ENCODE measurements at places on chromosomes 4 and X.

DNA sequence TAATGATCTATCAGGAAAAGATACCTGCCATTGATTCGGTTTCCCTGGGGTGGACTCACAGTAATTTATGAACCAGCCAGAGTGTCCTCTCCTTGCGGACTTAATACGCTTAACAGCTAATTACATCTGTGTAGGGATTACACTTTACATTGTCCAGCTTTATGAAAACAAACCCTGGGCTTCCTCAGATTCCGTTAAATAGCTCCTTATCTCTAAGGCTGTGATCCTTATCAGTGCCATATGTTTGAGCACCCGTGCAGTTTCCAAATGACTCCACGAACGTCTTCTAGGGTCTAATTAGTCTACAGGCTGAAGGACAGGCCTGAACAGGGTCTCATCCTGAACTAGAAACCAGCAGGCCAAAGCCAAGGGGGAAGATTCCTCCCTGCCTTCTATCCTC is 56.9 kb downstream of the KDR start:
- DNase-seq, result no peak

DNA sequence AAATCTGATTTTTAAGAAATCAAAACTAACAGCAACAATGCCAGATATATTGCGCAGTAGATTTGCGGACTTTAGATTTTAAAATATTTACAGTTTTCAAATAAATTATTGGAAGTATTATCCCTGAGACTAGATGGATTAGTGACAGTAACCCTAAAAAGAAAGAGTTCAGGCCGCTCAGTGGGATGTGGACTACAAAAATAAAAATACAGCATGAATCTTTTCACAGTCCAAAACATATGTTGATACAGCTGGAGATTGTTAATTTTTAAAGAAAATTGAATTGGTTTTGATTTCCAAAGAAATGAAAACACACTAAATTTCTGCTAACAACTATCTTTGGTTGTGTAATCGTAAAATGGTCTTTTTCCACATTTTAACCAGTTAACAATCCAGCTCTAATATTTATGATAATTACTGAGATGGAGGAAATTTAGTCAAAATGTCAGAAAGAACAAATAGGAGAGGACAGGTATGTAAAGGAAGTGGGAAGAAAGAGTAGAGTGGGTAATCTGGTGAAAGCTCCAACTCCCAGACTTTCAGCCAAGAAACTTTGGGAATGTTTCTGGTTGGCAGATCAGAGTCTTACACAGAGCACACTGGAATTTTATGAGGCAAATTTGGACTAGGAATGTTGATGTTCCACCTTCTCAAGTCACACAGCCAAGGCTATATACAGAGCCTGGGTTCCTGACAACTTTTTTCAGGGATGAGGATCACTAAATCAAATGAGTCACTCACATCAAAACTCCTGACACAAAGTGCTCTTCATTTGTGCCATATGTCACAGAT is 15.1 kb downstream of the C4orf36 start:
- no peak for DNase-seq

GRCh38 chr4:150090836-150091235 is 12.6 kb downstream of the DCLK2 start:
- DNase-seq, result no peak

GRCh38 chr4:139922406-139923024 is 231.5 kb downstream of the MAML3 start:
- DNase-seq, result no peak

- no peak for DNase-seq
Measured at GRCh38 chrX:12709047-12709446, 82.2 kb upstream of the PRPS2 start.

DNA sequence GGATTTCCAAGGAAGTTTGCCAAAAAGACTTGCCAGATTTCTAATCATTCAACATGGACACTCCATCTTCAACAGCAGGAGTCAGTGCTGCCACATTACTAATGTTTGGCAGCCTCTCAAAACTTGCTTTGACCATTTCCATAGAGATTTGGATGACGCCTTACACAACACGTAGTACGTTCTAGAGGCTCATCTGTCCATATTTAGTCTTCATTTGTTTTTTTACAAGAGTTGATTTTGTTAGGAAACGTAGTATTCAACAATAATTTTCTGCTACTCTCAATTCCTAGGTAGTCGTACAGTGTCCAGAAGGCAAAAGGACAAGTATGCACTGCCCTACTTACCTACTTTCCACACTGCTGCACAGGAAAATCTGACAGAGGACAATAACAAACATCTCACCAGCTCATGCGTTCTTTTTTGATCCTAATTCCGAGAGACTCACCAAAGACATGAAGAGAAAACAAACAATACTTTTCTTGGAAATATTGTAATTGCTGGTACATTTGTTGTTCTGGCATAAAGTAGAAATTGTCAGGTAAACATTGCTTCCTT is 117.3 kb downstream of the SNCA start:
- DNase-seq, result no peak

DNA sequence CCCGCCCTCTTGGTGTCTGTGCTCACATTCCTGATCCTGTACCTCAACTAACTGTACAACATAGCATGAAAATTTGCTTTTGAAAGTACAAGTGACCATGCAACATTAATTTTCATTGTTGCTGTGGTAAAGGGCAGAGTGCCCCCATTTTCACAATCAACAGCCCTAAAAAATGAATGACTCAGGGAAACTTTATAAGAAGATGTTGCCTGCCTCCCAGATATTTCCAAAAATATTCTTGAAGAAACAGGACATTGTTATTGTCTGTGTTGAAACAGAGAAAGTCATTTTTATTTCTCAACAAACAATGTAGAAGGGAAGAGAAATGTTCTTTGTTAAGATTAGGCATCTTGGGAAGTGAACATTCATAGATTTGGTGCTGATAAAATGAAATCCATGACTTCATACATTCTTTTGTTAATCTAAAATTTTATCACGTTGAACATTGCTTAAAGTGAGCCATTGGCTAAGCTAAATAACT is 113.9 kb upstream of the ANXA3 start:
- no peak for DNase-seq

GRCh38 chr4:58809948-58810347 is 1699.8 kb upstream of the IGFBP7 start:
- DNase-seq, result no peak

GRCh38 chrX:103730796-103731493 is 20.2 kb downstream of the TMEM31 start:
- no peak for DNase-seq

DNA sequence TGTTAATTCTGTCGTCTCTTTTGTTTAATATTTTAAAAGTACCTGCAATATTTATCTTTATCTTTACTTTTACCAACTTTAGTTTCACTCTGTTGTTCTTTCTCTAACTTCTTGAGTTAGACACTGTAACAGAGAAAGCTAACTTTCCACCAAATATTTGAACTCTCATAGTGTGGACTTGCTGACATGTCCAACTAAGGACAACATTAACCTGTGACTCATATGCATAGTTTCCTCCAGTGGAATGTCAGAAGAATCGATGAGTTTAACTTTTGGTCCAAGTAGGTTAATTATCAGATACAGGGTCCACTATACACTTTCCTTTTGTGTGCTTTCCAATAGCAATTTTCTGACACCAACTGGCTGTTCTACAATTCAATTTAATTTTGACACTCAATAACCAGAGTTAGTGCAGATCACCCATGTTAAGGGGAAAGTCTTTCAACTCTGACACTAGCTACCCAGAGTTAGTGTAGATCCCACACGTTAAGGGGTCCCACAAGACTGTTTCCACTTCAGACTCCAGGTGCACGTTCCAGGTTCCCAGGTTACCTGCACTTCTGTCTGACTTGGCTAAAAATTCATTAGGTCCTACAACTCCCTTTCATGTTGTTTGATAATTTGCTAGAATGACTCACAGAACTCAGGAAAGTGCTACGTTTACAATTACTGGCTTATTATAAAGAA is 559.0 kb upstream of the AMOT start:
- DNase-seq, result no peak

GRCh38 chrX:154515090-154515965 is 704 bp downstream of the FAM3A start:
- DNase-seq, result no peak

GRCh38 chrX:124476562-124476961 is 130.2 kb downstream of the SH2D1A start:
- no peak for DNase-seq

DNA sequence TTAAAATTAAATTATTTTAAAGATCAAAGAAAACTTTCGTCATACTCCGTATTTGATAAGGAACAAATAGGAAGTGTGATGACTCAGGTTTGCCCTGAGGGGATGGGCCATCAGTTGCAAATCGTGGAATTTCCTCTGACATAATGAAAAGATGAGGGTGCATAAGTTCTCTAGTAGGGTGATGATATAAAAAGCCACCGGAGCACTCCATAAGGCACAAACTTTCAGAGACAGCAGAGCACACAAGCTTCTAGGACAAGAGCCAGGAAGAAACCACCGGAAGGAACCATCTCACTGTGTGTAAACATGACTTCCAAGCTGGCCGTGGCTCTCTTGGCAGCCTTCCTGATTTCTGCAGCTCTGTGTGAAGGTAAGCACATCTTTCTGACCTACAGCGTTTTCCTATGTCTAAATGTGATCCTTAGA is at the start of gene CXCL8:
Gene CXCL8, plus strand, starts transcription at position 217 of the 426 bp plus-strand sequence. Its CDS starts 90 bp downstream, at position 307.
- DNase-seq, result no peak

DNA sequence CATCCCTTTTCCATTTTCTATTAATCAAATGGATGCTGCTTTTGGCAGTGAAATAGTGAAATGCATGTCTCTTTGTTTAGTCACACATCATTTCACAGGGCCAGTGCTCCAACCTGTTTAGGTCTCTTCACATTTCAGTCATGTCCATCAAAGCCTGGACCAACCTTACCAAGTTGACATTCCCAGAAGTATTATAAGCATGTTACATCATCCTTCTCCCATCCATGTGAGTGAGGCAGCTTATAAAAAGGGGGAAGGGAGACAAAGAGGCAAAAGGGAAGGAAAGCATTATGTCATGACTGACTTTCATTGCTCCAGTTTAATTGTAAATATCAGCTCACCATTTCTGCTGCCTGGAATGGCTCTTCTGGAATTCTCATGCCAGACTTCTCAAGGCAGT is 94.4 kb downstream of the NWD2 start:
- DNase-seq, result no peak

GRCh38 chrX:101195442-101196173 is 24.0 kb upstream of the DRP2 start:
- no peak for DNase-seq

- DNase-seq, result no peak
Measured at GRCh38 chr4:95985791-95986550, 146.1 kb downstream of the PDHA2 start.

GRCh38 chr4:102705391-102705935 is 55.3 kb downstream of the MANBA start:
- no peak for DNase-seq

- no peak for DNase-seq
Measured at GRCh38 chr4:18942874-18943273, 921.3 kb upstream of the LCORL start.

DNA sequence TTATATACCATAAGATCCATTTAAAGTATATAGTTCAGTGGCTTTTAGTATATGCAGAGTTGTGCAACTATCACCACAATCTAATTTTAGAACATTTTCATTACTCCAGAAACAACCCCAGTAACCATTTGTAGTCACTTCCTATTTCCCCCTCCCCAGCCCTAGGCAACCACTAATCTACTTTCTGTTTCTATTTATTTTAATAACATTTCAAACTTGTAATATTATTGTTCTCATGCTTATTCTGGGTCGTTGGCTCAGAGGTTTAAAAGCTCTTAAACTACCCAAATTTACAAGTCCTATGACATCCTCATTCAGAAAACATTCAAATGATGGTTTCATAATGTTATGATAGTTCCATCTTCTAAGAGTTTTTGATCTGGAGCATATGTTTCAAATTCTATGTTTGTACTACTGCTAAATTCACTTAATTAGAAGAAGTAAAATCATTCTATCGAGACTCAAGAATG is 18.4 kb downstream of the XIAP start:
- DNase-seq, result no peak

DNA sequence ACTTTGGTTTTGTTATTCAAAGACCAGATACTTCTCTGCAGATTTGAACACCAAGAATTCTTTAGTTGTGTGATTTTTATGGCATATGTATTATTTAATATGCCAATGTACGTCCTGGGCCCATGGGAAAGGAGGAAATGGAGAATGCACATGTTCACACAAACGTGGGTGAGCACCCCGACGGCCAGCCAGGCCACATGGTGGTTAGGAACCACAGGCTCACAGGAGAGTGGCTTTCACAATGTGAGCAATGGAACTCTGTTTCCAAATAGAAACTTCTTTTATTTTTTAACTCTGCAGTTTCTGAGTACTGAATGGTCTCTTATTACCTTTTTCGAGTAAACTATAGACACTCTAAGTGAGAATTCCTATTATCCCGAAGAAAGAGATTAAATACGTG is 58.0 kb upstream of the UNC5C start:
- no peak for DNase-seq

GRCh38 chrX:10415306-10416001 is 204.9 kb downstream of the MID1 start:
- no peak for DNase-seq

DNA sequence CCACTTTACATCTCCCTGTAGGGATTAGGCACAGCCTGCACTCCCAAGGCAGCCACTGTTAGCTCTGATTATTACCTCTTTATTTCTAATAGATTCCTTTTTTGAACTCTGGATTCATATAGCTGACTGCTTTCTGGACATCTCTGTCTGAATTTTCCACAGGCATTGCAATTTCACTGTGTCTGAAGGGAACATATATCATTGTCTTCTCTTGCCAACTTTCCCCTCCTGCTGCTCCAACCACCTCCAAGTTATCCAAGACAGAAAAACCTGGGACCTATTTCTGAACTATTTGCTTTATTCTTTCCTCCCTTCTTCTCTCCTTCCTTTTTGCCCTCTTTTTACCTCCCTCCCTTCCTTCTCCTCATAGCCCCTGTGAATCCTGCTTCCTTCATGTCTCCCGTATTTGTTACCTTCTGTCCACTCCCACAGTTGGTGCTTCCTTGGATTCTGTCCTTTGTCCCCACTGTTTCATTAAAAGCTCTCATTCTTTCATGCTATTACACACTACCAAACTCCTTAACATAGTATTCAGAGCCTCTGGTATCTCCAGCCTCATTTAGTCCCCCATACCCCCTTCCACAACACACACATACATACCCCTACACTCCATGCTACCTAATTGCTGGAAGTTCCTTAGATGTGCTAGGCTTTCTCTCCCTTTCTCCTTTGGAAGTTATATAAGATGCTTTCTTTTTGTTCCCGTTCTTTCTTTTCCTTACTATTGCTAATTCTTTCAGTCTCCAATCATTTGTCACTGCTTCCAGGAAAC is 34.7 kb downstream of the FGF2 start:
- DNase-seq, result no peak

GRCh38 chr4:168028970-168029597 is 63.3 kb upstream of the ANXA10 start:
- no peak for DNase-seq

DNA sequence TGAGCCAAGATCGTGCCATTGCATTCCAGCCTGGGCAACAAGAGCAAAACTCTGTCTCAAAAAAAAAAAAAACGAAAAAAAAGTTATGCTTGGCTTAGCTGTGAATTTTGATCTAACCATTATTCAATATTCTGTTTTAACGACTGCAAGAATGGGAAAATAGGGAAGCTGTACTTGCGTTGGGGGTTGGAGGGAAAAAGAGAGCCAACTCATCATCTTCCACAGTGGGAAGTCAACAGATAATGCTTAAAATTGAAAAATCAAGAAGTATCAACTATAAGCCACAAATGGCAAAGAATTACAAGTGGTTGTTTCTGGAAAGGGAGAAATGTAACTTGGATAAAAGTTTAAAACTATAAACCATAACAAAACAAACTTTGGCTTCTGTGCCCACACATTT is 2.9 kb downstream of the TEC start:
- no peak for DNase-seq

Data from activated CD4-positive, alpha-beta T cell treated with anti-CD3 and anti-CD28 coated beads, Interleukin-2, amount 50 U/mL, for 24 hours (primary cell).